ENCODE measurements at places on chromosomes 12 and 14. TPM values are rescaled to one million over a fixed set of nuclear protein-coding genes. Genes with fewer than 3 reads are reported as not detected.

Gene M6PR
- total RNA-seq = 224 TPM

Gene KRT6C
- total RNA-seq = not detected

Gene SALL2
- 1.9 TPM for total RNA-seq

Gene TCL1A
- not detected for total RNA-seq

Gene MYF6
- not detected for total RNA-seq

Gene LTBP2
- 0.12 TPM for total RNA-seq

Gene RPS6KA5
- 42.1 TPM for total RNA-seq

Gene AQP6
- not detected for total RNA-seq

Gene CELA1
- total RNA-seq = not detected

Gene FRMD6
- total RNA-seq = 3.3 TPM

Gene ERP27
- total RNA-seq = 8.3 TPM

Gene PNN
- total RNA-seq = 76.8 TPM

GRCh38 chr12:109540526-109541412 lies 32.5 kb downstream of the MMAB start:
- H3K27ac ChIP-seq = no peak overlapping the region
- H3K4me3 ChIP-seq = no peak overlapping the region
- H3K36me3 ChIP-seq = no peaks in the 10 kb centered on the region
- peaks cover 15% of the 10 kb centered on the region for H3K4me1 ChIP-seq
- DNase-seq = no peak

DNA sequence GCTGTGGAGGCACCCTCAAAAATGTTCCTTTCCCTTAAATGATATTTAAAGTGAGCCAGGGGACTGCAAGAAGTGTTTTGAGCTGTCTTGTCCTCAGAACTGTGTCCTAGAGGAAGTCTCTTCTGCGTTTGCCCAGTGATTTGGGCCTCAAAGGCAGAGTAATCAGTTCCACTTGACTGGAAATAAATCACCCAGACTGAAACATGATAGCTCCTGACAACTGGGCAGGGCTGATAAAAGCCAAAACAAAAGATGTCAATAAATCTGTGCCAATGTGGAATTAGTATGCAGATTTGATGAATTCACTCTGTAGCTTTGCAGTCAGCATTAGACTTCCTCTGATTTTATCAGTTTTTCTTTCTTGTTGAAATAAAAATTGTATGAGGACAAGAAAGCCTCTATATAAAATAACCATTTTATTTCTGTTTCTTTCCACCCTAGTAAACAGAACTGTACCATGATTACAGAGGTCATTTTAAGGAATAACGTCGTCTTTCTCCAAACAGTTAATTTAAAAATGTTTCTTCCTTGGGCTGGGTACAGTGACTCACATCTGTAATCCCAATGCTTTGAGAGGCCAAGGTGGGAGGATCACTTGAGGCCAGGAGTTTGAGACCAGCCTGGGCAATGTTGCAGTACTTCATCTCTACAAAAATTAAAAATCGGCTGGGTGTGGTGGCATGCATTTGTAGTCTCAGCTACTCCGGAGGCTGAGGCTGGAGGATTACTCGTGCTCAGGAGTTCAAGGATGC lies 180.8 kb downstream of the ERC1 start:
- H3K27ac ChIP-seq = no peak overlapping the region
- H3K36me3 ChIP-seq = peaks cover 5% of the 10 kb centered on the region
- no peak for DNase-seq
- no peak overlapping the region for H3K4me3 ChIP-seq
- no peaks in the 10 kb centered on the region for H3K4me1 ChIP-seq

DNA sequence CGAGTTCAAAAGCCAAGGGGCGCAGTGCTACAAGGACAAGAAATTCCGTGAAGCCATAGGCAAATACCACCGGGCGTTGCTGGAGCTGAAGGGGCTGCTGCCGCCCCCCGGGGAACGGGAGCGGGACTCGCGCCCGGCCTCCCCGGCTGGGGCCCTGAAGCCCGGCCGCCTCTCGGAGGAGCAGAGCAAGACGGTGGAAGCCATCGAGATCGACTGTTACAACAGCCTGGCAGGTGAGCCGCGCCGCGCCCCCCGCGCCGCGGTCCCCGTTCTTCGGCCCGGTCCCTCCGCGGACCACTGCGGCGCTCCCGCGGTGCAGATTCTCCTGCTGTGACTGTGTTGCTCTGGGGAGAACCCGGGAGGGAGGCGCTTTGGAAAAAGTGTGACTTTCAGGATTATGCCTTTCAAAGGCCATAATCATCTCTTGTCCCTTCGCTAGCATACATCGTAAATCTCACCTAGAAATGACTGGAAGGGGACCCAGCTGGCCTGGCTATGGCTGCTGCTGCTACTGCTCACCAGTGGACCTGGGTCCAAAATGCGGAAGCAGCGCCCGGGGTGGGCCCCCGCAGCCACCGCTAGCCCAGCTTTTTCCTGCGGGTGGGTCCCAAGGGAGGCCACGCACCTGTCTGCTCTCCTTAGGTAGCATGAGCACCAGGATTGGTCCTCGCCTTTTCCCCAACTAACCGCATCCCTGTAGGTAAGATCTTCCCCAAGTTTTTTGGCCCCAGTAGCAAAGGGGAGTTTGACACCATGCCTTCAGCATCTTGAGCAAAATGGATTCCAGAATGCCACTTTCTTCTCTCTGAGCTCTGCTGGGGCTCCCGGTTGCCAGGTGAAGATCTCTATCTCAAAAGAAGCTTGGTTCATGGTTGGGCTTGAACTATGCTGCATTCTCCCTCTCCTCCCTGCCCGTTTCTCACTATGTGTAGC lies 853 bp downstream of the TTC9 start:
- H3K4me1 ChIP-seq = peaks cover 67% of the 10 kb centered on the region
- H3K27me3 ChIP-seq = no peaks in the 10 kb centered on the region
- DNase-seq = peak; percentile 39
- peak overlapping the region; percentile 95 for H3K27ac ChIP-seq

GRCh38 chr12:130990034-130990433 lies 36.3 kb downstream of the ADGRD1 start:
- DNase-seq = no peak
- H3K27me3 ChIP-seq = peaks cover 21% of the 10 kb centered on the region
- H3K36me3 ChIP-seq = no peaks in the 10 kb centered on the region
- H3K4me3 ChIP-seq = no peak overlapping the region

DNA sequence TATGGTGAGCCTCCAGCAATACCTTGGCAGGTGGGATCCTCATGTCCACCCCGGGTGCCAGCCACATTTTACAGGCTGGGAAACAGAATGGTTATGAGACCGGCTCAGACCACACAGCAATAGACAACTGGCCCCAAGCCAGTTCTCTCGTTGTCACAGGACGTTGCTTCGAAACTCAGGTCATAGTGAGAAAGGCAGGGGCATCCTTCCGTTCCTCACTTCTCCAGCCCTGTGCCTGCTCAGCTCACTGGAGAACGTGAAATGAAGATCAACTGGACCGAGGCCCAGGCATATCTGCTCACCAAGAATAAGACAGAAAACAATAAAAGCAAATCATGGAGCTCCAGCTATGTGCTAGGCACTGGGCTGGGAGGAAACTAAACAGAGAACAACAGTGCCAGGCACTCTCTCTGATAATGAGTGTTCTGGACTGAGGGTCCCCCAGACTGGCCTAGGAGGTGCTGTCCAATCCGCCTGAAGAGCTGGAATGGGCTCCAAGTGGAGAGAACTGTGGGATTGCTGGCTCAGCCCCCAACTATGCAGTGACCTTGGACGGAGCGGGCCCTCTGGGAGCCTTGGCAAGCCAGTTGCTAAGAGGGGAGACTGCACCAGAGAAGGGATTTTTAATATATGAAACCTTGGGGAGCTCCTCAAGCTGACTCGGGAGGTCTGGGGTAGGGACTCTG lies 18.8 kb upstream of the FAIM2 start:
- peaks cover 12% of the 10 kb centered on the region for H3K27me3 ChIP-seq
- H3K4me1 ChIP-seq = no peaks in the 10 kb centered on the region
- H3K36me3 ChIP-seq = no peaks in the 10 kb centered on the region
- no peak overlapping the region for H3K4me3 ChIP-seq
- no peak overlapping the region for H3K27ac ChIP-seq

- H3K27me3 ChIP-seq = no peaks in the 10 kb centered on the region
- H3K4me3 ChIP-seq = no peak overlapping the region
- H3K4me1 ChIP-seq = no peaks in the 10 kb centered on the region
- no peak for DNase-seq
- H3K36me3 ChIP-seq = no peaks in the 10 kb centered on the region
- H3K27ac ChIP-seq = no peak overlapping the region
Measured at GRCh38 chr12:33828326-33828725, 194.0 kb upstream of the ALG10 start.

- H3K27me3 ChIP-seq = no peaks in the 10 kb centered on the region
- H3K36me3 ChIP-seq = no peaks in the 10 kb centered on the region
- no peak overlapping the region for H3K4me3 ChIP-seq
- DNase-seq = no peak
- no peaks in the 10 kb centered on the region for H3K4me1 ChIP-seq
Measured at GRCh38 chr12:114287821-114288525, 118.0 kb downstream of the TBX5 start.

- peaks cover 47% of the 10 kb centered on the region for H3K36me3 ChIP-seq
- no peak for DNase-seq
- no peaks in the 10 kb centered on the region for H3K27me3 ChIP-seq
- H3K4me3 ChIP-seq = no peak overlapping the region
Measured at GRCh38 chr12:55822228-55822627, 4.4 kb downstream of the ORMDL2 start.

DNA sequence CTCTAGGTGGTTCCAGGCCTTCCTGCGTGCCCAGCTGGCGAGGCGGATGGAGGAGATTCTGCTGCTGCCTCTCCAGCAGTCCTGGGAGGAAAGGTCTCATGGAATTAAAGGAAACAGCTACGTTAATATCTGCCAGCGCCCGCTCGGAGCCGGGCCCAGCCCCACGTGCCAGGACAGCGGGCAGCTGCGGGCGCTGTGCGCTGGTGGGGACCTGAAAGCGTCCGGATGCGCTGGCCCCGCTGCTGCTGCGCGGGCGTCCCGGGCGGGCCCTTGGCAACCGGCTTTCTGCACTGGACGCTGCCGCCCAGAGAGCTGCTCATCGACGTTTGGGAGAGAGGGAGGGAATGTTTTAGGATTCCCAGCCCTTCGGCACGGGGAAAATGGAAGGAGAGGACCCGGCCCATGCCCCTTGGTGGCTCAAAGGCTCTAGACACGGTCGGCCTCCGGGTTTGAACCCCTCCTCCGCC lies 8.6 kb upstream of the DYNC1H1 start:
- H3K27ac ChIP-seq = no peak overlapping the region
- H3K36me3 ChIP-seq = no peaks in the 10 kb centered on the region
- DNase-seq = no peak
- no peak overlapping the region for H3K4me3 ChIP-seq
- peaks cover 10% of the 10 kb centered on the region for H3K4me1 ChIP-seq

DNA sequence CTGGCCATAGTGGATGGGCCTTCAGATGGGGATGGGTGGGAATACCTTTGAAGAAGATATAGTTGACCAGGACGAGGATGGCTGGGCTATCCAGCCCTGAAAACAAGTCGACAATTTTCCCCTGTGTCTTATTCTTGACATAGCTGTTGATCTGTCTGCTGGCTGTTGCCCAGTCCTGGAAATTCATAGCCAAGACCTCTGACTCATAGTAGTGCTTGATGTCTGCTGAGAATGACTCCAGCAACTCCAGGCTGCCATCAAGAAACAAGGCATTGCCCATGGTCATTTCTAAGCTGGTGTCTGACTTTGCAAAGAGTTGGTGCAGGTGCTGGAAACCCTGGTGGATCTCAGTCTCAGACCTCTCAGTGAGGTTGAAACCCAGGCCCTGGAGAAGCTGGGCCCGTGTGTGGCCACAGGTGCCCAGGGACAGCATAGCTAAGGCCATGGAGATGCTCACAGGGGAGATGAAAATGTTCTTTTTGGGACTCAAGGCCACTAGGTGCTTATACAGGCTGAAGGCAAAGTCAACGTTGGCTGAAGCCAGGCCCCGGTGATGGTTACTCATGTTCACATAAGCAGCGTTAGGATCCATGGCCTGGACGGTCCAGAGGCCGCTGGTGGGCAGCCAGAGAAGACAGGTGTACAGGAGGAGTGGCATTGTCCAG lies 9.0 kb downstream of the SERPINA6 start:
- peaks cover 2% of the 10 kb centered on the region for H3K27me3 ChIP-seq
- DNase-seq = no peak
- no peaks in the 10 kb centered on the region for H3K36me3 ChIP-seq
- no peak overlapping the region for H3K27ac ChIP-seq
- H3K4me1 ChIP-seq = no peaks in the 10 kb centered on the region

- DNase-seq = no peak
- no peaks in the 10 kb centered on the region for H3K4me1 ChIP-seq
- no peak overlapping the region for H3K4me3 ChIP-seq
- H3K36me3 ChIP-seq = no peaks in the 10 kb centered on the region
Measured at GRCh38 chr12:66244446-66244845, 55.4 kb downstream of the IRAK3 start.

GRCh38 chr12:95481072-95481471 lies 7.1 kb downstream of the METAP2 start:
- no peaks in the 10 kb centered on the region for H3K27me3 ChIP-seq
- peaks cover 46% of the 10 kb centered on the region for H3K4me1 ChIP-seq
- H3K4me3 ChIP-seq = no peak overlapping the region
- DNase-seq = no peak
- peak overlapping the region; percentile 71 for H3K27ac ChIP-seq

GRCh38 chr12:6951551-6952120 lies 480 bp downstream of the PTPN6 start:
- H3K4me1 ChIP-seq = peaks cover 64% of the 10 kb centered on the region
- peak overlapping the region; percentile 98 for H3K27ac ChIP-seq
- no peak for DNase-seq

GRCh38 chr12:46430340-46430948 lies 57.9 kb upstream of the SLC38A2 start:
- peak overlapping the region; percentile 33 for H3K27ac ChIP-seq
- H3K36me3 ChIP-seq = peaks cover 24% of the 10 kb centered on the region
- no peak overlapping the region for H3K4me3 ChIP-seq
- DNase-seq = peak; percentile 30
- no peaks in the 10 kb centered on the region for H3K27me3 ChIP-seq

GRCh38 chr12:106118381-106119130 lies 20.2 kb downstream of the NUAK1 start:
- H3K4me3 ChIP-seq = no peak overlapping the region
- no peaks in the 10 kb centered on the region for H3K4me1 ChIP-seq
- no peak overlapping the region for H3K27ac ChIP-seq
- no peaks in the 10 kb centered on the region for H3K36me3 ChIP-seq

DNA sequence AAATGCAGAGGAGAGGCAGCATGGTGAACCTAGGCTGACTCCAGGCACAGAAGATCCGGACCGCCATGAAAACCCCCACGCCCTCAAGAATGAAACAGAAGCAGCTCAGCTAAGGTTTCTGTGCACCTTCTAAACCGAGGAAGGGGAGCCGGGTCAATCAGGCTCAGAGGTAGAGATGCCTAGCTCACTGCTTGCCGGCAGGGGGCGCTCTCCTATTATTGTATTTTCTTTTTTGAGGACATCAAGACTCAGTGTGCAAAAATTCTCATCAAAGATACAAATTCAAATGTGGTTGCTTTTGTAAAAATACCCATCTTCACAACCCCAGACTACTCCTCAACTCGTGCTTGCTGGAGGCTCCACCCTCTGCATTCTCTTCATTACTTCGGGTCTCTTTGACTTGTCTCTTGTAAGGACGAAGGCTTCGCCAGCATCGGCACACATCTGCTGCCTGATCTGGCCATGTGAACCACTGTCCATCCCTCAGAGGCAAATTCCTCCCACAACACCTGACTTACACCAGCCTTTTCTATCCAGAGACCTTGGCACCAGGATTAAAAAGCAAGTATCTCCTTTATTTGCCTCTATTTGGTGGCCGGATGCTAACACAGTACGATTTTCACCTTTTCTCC lies 33.4 kb upstream of the RNASE3 start:
- peak; percentile 83 for DNase-seq
- H3K27ac ChIP-seq = no peak overlapping the region
- no peaks in the 10 kb centered on the region for H3K36me3 ChIP-seq
- H3K4me1 ChIP-seq = peaks cover 8% of the 10 kb centered on the region

- H3K27me3 ChIP-seq = peaks cover 14% of the 10 kb centered on the region
- no peaks in the 10 kb centered on the region for H3K36me3 ChIP-seq
- H3K4me1 ChIP-seq = no peaks in the 10 kb centered on the region
Measured at GRCh38 chr12:52214421-52214802, 18.6 kb upstream of the KRT7 start.

Data from activated CD4-positive, alpha-beta T cell treated with anti-CD3 and anti-CD28 coated beads, Interleukin-2, amount 10 ng/mL, durations not matched to agents 7 days and 5 days (primary cell).